Activated T-helper 2 cell treated with anti-CD3 and anti-CD28 coated beads, Interferon-gamma antibody, Interleukin-2, Interleukin-4, amounts not matched to agents 10 μg/mL and 5 μg/mL and 100 μg/mL, durations not matched to agents 14 hours and 24 hours and 36 hours (primary cell): ENCODE measurements at places on chromosomes 11 and 22. TPM values are rescaled to one million over a fixed set of nuclear protein-coding genes. Genes with fewer than 3 reads are reported as not detected.

The MRGPRX3 gene
- total RNA-seq = not detected in 2 replicates

The ATG16L2 gene
- 86.8 and 87.1 TPM in 2 replicates for total RNA-seq

DNA sequence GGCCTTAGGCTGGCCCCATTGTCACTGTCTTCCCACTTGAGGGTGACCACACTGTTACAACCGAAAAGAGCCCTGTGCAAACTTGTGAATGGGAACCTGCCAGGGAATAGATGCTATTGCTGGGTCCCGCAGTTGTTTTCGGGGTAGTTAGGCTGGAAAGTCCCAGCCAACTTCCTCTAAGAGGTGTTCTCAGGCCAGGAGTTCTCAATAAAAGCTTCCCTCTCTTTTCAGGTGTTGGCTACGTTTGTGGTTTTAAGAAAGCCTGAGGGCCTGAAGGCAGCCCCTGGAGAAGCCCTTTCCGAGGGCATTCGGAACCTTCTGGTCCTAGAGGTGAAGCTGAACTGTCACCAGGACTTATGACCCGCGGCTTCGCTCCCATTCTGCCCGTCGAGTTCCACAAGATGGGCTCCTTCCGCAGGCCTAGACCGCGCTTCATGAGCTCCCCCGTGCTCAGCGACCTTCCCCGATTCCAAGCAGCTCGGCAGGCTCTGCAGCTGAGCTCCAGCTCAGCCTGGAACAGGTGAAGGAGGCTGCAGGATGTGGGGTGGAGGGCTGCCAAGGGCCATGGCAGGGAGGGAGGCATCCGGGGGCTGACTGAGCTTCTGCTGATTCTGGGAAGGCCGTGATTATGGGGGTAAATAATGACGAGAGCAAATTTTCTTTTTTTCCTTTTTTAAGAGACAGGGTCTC, 104.8 kb downstream of the PRR5L start:
- peaks cover 36% of the 10 kb centered on the region for H3K36me3 ChIP-seq
- no peak overlapping the region for H3K27ac ChIP-seq
- peaks cover 23% of the 10 kb centered on the region for H3K4me1 ChIP-seq
- DNase-seq = no peak
- H3K4me3 ChIP-seq = peak overlapping the region; percentile 17
- no peaks in the 10 kb centered on the region for H3K27me3 ChIP-seq

- DNase-seq = no peak
- H3K36me3 ChIP-seq = peaks cover 23% of the 10 kb centered on the region
- H3K4me3 ChIP-seq = no peak within 1 kb of the TSS
- peaks cover 6% of the 10 kb centered on the region for H3K4me1 ChIP-seq
- no peak within 1 kb of the TSS for H3K27ac ChIP-seq
Measured at GRCh38 chr11:105023003-105023402, at the start of gene CASP5. Gene CASP5, minus strand, starts transcription at chr11:105023168. Its CDS starts 32 bp downstream, at chr11:105023136.

DNA sequence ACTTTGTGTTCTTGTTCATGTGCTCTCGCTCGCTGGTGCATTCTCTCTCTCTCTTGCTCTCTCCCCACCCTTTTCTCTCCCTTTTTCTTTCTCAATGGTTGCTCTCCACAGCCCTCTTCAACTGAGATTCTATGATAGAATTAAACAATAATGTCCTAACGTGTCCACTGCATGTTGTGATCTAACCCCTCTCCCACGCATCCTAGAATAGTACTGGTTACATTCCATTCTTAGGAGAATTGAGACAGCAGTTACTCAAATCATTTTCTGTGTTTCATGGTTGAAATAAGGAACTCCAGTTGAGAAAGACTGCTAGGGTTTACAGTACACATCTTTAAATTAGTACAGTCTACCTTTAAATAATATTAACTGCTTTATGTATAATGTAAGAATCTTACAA, 318.1 kb upstream of the PITPNB start:
- no peaks in the 10 kb centered on the region for H3K36me3 ChIP-seq
- DNase-seq = no peak
- H3K4me1 ChIP-seq = no peaks in the 10 kb centered on the region

The VSTM5 gene
- not detected in 2 replicates for total RNA-seq

The KRTAP5-7 gene
- 0.21 TPM in 1 of 2 replicates, not detected in the other for total RNA-seq

The HTR3A gene
- not detected in 2 replicates for total RNA-seq

The HOATZ gene
- not detected in 2 replicates for total RNA-seq

DNA sequence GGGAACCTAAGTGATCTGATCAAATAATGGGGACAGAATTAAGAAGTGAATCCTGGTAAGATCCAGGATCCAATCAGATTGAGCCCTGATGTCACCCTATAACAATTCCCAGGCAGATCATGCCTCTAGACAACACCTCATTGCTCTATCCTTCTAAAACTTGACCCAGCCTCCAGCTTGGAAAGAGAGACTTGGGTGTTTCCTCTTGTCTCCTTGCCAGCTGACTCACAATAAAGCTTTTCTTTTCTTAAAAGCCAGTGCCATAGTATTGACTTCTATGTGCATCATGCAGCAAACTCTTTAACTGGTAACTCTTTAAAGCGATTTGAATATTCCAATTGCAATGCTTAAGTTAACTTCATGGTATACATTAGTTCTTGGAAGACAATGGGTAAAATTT, 109.6 kb upstream of the CHORDC1 start:
- no peaks in the 10 kb centered on the region for H3K27me3 ChIP-seq
- no peak overlapping the region for H3K4me3 ChIP-seq
- no peak for DNase-seq

GRCh38 chr22:48712558-48713271, 1115.0 kb downstream of the BRD1 start:
- H3K36me3 ChIP-seq = no peaks in the 10 kb centered on the region
- H3K4me3 ChIP-seq = no peak overlapping the region
- DNase-seq = no peak
- no peaks in the 10 kb centered on the region for H3K27me3 ChIP-seq
- H3K27ac ChIP-seq = no peak overlapping the region

The FOLR3 gene
- total RNA-seq = 0.18 and 0.51 TPM in 2 replicates

The TNNT3 gene
- total RNA-seq = 2.0 and 2.9 TPM in 2 replicates

- no peak for DNase-seq
- H3K4me1 ChIP-seq = no peaks in the 10 kb centered on the region
- no peaks in the 10 kb centered on the region for H3K36me3 ChIP-seq
- H3K4me3 ChIP-seq = no peak overlapping the region
Measured at GRCh38 chr11:89065066-89065465, 716 bp downstream of the GRM5 start.

The UPK3A gene
- total RNA-seq = not detected in 2 replicates

DNA sequence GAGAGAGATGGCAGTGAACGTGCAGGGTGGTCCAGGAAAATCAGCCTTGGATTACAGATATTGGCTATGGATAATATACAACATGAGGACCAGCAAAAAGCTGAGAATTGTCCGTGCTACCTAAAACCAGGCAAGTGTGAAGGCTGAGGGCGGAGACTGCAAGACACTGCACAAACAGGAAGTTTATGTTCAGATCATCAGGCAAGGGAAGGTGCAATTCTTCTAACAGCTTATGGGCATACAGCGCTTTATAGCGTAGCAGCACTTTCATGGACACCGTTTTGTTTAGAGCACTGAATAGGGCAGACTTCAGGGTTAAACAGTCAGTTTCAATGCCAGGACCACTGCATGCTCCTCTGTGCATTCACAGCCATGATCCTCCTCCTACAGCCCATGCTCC, 93.1 kb upstream of the TMEM45B start:
- H3K4me3 ChIP-seq = no peak overlapping the region
- H3K27me3 ChIP-seq = no peaks in the 10 kb centered on the region
- no peaks in the 10 kb centered on the region for H3K36me3 ChIP-seq
- H3K4me1 ChIP-seq = peaks cover 3% of the 10 kb centered on the region

GRCh38 chr11:47797633-47798032, 30.5 kb upstream of the FNBP4 start:
- no peak overlapping the region for H3K4me3 ChIP-seq
- H3K27ac ChIP-seq = peak overlapping the region; percentile 82
- DNase-seq = peak; percentile 19

The SLC22A12 gene
- not detected in 2 replicates for total RNA-seq

The ENTHD1 gene
- 0.11 TPM in 2 replicates for total RNA-seq

DNA sequence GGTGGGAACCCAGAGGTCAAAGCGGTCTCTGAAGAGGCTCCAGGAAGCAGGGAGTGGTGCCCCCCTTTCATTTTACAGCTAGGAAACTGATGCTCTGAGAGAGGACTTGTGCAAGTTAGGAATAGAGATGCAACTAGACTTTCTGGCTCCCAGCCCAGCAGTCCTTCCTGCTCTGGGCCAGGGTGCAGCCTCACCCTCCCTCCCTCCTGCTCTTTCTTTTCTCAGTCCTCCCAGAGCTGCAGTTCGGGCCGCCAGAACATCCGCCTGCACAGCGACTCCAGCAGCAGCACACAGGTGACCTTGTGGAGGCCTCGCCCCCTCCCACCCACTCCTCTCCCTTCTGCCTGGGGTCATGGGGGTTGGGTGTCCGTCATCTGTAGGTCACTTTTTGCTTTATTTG, 51.5 kb downstream of the LHFPL7 start:
- no peak overlapping the region for H3K4me3 ChIP-seq
- H3K4me1 ChIP-seq = no peaks in the 10 kb centered on the region
- no peaks in the 10 kb centered on the region for H3K36me3 ChIP-seq
- no peak for DNase-seq
- H3K27me3 ChIP-seq = peaks cover 3% of the 10 kb centered on the region

The OR52H1 gene
- 0.30 TPM in 1 of 2 replicates, not detected in the other for total RNA-seq

DNA sequence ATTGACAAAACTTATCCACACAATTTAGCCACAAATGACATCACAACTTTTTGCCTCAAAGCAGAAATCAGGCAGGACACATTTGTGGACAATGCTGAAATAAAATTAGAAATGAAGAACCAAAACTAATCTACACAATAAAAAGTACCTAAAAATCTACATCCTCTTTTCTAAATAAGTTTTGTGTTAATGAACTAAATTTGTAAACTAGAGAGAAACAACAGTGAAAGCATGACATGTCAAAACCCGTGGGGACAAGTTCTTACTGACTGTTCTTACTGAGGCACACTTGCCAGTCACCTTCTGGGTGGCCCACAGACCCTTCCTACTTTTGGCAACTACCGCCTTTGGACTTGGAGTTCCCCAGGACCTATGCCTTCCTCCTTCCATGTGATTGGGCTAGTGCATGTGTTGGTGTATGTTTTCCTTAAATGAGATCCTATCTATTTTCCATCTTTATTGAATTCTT, 60.7 kb upstream of the MUC15 start:
- no peaks in the 10 kb centered on the region for H3K36me3 ChIP-seq
- H3K27me3 ChIP-seq = no peaks in the 10 kb centered on the region
- H3K27ac ChIP-seq = no peak overlapping the region

GRCh38 chr11:100882957-100883356, 195.9 kb downstream of the ARHGAP42 start:
- H3K27ac ChIP-seq = no peak overlapping the region
- H3K36me3 ChIP-seq = no peaks in the 10 kb centered on the region
- no peak overlapping the region for H3K4me3 ChIP-seq
- no peak for DNase-seq
